ENCODE measurements at places on chromosomes 4 and X. TPM values are rescaled to one million over a fixed set of nuclear protein-coding genes. Genes with fewer than 3 reads are reported as not detected.

The TCEAL6 gene
- not detected for total RNA-seq

The SMIM10 gene
- total RNA-seq: 11.8 TPM

The SPANXN4 gene
- total RNA-seq: not detected

The NDP gene
- 0.26 TPM for total RNA-seq

The CLDN34 gene
- 0.36 TPM for total RNA-seq

The ABCB7 gene
- total RNA-seq: 19.3 TPM
